ENCODE measurements at places on chromosomes 7 and 10.

GRCh38 chr7:81002421-81002820 lies 83.6 kb upstream of the SEMA3C start:
- DNase-seq = no peak

- DNase-seq = no peak
These were observed 2.6 kb upstream of the DLX6 start for GRCh38 chr7:97002555-97003261.

DNA sequence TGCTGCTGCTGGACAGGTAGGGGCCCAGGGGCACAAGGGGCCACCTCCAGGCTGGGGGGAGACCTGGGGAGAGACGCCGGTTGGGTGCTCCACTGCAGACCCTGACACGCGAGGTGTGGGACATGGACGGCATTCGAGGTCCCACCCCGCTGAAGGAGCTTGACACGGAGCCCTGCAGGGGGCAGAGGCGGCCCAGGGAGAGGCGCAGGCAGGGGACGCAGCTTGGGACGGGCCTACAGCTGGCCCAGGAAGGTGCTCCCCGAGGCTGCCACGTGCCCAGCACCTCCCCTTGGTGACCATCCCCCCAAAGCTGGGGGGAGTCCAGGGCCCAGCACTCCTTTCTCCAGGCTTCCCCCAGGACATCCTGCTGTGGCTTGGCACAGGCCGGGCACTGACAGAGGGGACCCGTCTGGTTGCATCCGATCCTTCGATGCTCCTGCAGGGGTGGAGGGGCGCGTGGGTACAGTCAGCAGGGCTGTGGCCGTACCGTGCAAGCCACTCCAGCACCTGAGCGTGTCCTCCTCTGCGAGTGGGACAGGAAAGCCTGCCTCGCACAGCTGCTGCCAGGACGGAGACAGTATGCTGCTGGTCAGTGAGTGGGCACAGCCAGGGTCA lies 174.4 kb downstream of the ELFN1 start:
- no peak for DNase-seq

DNA sequence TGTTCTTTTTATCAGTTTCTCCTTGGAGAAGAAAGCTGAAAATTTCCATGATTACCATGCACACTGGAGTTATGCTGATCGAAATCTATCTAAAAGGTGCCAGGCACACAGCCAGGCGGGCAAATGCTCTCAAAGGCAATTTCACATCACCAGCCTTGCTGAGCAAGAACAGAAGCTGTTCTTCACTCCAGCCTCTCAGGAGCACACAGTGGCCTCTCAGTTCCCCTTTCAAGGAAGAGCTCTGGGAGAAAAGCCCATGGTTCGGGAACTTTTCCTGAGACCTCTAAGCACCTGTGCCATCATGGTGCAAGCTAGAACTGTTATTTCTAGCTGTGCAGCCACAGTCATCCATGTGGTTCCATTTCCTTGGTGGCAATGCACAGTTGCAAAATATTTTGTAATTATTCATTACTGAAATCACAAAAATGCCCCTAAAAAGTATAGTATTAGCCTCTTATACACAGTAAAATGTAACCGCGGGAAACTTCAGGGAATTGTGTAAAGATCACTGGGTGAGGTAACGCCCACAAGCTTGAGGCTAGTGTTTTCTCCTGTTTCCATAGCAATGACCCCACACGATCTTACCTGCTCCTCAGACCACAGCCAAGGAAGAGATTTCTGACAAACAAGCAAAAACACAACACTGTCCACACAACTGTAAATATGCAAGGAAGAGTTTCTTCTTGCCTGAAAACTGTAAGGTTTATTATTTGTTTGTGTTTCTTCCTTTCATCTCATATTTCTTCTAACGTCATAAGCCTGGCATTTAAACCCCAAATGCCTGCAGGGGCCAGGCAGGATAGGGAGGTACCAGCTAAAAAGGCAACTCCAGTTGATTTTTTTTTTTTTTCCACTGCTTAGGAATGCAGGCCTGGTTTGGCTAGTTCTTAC lies 121.2 kb downstream of the FAM107B start:
- DNase-seq = no peak

DNA sequence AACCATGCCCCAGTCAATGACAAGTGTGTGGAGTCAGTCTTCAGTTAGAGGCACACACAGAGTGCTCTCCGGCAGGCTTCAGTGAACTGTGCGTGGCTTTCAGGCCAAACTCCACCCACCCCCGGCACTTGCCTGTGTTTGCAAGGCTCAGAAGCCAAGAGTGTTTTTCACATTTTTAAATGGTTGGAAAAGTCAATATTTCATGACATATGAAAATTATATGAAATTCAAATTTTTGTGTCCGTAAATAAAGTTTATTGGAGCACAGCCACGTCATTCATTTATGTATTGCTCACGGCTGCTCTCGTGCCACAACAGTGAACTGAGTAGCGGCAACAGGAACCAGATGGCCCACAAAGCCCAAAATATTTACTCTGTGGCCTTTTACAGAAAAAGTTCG lies 104.7 kb downstream of the SFMBT2 start:
- no peak for DNase-seq

DNA sequence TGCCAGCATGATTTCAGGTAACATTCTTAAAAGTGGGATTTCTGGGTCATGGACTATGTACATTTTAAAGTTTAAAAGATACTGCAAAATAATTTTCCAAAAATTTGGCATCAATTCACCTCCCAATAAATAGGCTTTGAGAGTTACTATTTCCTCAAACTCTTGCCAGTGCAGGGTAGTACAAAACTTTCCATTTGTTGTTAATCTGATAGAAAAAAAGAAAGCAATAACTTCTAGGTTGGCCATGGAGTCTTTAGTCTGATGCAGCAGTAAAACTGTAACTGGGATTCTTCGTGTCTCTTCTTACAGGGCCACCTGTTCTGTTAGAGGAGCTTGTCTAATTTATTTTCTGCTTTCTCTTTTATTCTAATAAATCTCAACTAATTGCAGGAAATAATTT lies 241.1 kb downstream of the MAGI2 start:
- no peak for DNase-seq

DNA sequence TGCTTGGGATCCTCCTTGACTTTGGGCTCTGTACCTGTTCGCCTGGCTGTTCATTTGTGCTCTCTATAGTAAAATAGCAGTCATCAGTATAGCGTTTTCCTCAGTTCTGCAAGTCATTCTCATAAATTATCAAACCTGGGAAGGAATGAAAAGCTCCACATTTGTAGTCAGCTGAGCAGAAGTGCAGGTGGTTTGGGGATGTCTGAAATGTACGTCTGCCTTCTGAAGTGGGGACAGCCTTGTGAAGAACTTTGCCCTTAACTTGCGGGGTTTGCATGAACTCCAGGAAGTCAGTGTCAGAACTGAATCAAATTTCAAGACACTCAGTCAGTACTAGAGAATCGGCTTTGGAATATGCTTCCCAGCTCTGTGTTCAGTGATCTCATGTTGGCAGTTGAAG lies 358.3 kb upstream of the PRKCQ start:
- no peak for DNase-seq

Data from activated T-cell treated with anti-CD3 and anti-CD28 coated beads for 4 hours (primary cell).